ENCODE measurements at places on chromosomes 7 and 10. TPM values are rescaled to one million over a fixed set of nuclear protein-coding genes. Genes with fewer than 3 reads are reported as not detected.

Gene CTAGE15
- not detected for total RNA-seq

Gene CUBN
- 0.06 TPM for total RNA-seq

Gene VGF
- total RNA-seq = 26.2 TPM

Gene IQCE
- total RNA-seq = 14.4 TPM

Gene CALHM1
- not detected for total RNA-seq

Gene NPY
- total RNA-seq = not detected
